ENCODE measurements at places on chromosomes 6 and 20.

DNA sequence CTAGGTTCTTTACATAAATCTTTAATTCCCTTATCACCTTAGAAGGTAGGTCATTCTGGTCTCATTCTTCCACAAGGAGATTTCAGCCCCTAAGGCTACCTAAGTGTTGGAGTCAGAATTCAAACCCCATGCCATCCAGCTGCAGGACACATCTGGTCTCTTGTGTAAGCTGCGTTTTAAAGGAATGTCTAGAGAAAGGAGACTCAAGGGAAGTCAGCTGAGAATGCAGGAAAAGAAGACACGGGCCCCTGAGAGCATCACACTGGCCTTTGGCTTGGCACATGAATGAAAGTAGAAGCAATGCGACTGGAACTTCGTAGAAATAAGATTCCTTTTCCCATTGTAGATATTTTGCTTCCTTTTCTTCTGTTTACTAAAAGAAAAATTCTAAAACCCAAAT, 76.7 kb upstream of the SYNJ2 start:
- peak; percentile 48 for DNase-seq

DNA sequence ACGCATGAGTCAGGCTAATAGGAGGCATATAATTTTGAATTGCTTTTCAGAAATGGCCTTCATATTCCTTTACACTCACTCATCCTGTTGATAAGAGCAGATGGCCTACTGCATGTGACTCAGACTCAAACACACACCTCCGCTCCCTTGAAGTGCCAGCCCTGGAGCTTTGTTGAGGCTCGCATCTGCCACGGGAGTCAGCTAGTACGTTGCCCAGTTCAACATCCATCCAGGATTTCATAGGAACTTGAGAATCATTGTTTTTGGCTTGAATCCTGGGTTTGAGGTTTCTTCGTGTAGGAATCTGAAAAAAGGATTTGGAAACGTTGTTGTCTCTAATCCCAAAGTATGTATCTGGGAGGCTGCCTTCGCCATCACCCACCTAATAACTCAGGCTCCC, 87.4 kb upstream of the JAG1 start:
- no peak for DNase-seq

DNA sequence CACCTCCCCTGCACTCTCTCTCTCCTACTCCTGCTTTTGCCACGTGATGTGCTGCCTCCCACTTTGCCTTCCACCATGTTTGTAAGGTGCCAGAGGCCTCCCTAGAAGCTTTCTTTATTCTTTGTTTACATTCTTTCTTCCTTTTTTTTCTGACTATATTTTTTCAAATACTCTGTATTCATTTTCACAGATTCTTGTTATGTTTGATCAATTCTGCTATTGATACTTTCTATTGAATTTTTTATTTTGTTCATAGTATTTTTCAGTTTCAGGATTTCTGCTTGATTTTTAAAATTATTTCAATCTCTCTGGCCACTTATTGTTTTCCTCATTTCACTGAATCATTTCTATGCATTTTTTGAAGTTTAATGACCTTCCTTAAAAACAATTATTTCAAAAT, 801.8 kb downstream of the GRIK2 start:
- DNase-seq, result no peak

DNA sequence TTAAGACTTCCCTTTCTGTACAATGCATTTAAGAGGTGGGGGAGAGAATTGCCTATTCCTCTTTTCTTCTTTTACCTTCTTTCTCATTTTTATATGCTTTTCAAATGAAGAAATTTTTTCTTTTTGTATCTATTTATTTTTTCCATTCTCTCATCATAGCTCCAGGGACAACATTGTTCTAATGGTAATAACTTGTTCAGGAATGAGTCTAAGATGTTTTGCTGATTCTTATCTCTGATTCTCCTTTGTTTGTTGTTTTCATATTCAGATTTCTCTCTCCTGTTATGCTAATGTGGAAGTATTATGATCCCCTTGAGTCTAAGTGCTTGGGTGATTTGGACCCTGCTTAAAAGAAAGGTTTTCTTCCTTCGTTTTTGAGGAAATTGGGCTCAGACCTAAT, 451.6 kb downstream of the CDKAL1 start:
- DNase-seq, result no peak

GRCh38 chr20:20487811-20488210, 119.9 kb downstream of the INSM1 start:
- no peak for DNase-seq

GRCh38 chr6:141133346-141133745, 999.4 kb upstream of the GJE1 start:
- no peak for DNase-seq

DNA sequence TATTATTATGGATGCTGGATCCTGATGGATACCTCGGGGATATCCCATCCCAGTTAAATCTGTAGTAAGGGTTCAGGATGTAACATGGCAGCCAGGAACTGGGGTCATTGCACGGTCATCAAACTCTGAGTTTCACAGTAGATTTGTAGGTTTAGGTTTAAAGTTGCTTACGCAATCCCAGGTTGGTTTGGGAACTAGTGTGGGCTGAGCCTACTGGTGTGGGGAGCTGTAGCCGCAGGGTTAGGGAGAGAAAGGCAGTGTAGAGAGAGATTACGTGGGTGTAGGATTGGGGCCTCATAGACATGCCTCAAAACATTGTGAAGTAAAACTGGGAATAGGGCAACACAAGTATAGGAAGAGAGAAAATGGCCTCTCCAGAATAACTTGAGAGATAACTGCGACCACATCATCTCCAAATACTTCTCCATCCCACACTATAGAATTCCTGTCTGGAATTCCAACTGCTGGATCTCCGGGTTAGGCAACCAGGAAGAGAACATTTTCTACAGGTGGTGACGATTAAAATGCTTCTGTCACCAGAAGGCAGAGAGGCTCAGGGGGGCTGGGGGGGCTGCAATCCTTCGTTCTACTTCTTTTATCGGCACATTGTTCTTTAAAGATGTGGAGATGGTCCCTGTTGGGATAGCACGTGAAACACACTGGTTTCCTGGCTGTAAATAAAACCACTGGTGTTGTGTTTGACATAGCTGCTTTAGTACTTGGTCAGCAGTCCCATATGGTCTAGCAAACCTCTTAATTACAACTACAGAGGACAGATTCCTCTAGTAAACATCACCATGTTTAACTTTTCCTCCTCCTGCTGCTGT, 44.9 kb upstream of the TMEM170B start:
- no peak for DNase-seq

DNA sequence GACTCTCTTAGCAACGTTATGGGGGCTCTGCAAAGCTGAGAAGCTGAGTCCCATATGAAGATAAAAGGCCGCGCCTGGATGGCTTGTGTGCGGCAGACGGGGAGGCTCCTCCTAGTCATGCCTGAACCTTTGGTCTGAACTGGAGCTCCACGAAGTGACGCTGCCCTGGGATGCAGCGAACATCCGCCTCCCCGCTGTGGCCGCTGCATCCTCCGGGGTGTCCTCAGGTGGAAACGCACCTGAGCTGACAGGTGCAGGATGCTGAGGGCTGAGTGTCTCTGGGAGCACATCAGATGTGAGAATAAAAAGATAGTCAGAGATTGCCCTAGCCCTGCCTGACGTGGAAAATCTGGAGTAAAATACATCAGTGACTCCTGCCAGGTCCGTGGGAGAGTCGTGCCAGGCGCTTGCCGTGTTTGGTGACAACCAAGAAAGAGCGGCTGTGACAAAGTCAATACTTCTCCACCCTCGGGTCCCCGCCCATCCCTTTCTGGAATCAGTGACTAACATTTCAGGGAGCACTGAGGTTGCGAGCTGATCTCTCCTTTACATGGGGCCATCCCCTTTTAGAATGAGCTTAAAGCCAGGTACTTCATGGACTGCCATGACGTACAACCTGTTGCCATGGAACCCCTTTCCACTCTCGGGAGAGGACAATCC, 162.8 kb upstream of the AFDN start:
- DNase-seq, result no peak

- DNase-seq, result no peak
These were observed 55.9 kb upstream of the RNF146 start for GRCh38 chr6:127210725-127211124.

GRCh38 chr6:47267301-47267700, 42.4 kb downstream of the TNFRSF21 start:
- DNase-seq, result no peak

Data from ELF-1 (cell line).